Erythroblast (primary cell): ENCODE measurements at places on chromosomes 13 and 19.
A peak's percentile ranks its signal among the peaks of the same experiment; 100 is the strongest.

DNA sequence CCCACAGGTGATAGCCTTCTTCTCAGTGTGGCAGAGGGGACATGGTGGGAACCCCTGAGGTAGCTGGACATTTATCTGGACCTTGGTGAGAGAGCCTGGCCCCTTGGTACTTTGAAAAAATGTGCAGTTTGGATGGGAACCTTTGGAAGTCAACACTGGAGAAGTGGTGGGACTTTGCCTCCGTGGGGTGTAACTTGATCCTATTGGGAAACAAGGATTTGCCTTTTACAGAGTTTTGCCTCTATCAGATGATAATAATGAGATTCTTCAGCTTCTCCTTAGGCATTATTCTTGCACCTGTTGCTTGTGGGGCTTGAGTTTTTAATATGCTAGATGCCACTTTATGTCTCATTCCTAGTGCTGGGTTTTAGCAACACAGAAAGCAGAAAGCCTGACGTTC is 99.0 kb downstream of the ERCC5 start:
- DNase-seq: no peak

GRCh38 chr19:30686826-30687566 is 314.8 kb downstream of the ZNF536 start:
- DNase-seq: no peak

GRCh38 chr13:45833663-45834375 is 17.7 kb downstream of the SIAH3 start:
- DNase-seq: no peak

DNA sequence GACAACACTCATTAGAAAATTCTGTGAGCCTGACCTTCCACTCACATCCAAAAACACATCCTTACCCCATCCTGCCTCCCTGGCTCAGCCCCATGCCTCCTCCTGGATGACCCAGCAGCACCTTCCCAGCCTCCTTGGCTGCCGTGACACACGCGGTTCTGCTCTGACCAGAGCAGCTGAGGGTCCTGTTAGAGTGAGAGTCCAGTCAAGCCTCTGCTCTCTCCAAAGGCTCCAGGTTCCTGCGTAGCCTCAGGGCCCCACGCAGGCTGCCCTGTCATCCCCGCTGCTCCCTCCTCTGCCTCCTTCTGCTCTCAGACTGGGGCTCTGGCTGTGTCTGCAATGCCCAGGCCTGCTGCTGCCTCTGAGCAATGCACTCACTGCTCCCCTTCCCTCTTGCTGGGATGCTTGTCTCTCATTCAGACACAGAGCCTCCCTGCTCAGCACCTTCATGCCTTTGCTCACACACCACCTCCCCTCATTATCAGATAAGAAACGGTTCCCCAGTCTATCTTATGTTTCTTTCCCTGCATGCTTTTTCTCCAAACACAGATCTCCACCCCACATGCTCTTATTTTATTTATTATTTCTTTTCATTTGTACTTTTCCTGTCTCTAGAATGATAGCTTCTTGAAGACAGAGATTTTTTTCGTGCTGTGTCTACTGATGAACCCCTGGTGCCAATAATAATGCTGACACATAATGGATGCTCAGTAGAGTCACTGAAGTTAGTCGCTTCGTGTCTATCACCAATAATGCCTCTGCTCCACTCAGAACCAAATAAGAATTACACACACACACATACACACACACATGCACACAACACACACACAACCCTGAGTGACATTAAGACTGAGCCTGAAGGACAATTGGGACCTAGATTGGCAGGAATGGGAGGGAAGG is 10.2 kb upstream of the SIGLEC6 start:
- DNase-seq: peak; percentile 68

DNA sequence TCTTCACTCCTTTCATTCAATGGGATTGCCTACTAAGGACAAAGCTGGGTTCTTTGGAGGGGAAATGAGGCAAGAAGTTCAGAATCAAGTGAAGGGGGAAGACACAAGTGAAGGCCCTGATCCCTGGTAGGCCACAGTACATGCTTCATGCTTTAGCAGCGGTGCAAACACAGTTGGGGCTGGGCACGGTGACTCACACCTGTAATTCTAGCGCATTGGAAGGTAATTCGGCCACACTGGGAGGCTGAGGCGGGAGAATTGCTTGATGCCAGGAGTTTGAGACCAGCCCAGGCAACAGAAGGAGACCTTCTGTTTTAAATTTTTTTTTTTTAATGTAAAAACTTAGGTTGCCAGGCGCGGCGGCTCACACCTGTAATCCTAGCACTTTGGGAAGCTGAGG is 23.4 kb upstream of the GATAD2A start:
- DNase-seq: no peak

DNA sequence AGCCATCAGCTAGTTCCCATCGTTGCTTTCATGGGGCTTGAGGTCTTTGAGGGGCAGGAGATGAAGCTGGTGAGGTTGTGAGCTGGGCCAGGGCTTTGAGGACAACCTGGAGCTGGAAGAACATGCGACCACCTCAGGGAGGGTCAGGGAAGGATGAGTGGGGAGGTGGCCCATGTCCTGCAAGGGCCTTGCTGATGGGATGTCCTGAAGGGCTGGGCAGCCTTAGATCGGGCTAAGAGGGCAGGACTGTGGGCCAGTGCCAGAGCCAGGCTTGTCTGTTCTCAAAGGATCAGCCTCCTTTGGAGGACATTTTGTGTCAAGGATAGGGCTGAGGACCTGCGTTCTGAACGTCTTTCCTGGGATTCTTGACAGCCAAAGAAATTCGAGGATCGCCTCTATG is 10.5 kb downstream of the CYTH2 start:
- DNase-seq: no peak

GRCh38 chr13:112998521-112999280 is 29.7 kb downstream of the MCF2L start:
- no peak for DNase-seq

DNA sequence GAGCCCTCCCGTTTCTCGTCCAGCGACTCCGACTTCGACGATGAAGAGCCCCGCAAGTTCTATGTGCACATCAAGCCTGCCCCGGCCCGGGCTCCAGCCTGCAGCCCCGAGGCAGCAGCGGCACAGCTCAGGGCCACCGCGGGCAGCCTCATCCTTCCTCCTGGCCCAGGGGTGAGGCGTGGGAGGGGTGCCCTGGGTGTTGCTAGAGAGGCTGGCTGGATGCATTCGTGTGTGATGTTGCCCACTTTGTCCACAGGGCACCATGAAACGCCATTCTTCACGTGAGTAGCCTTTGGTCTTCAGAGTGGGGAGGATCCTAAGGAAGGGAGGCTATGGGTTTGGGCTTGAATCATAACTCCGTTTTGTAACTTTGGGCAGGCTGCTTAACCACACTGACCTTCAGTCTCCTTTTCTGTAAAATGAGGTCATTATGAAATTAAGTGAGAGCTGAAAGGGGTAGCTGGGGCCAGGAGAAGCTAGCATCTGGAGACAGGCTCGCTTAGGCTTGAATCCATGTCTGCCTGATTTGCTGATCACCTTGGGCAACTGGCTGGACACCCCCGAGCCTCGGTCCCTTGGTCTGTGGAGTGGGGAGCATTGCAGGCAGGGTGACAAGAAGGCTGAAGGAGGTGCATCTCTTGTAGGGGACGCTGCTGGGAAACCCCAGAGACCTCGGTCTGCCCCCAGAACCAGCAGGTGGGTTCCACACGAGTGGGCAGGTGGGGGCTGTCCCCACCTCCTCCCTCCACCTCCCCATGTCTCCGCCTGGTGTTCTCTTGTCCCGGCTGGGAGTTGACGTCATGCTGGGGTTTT is 18.7 kb upstream of the B3GNT3 start:
- no peak for DNase-seq

DNA sequence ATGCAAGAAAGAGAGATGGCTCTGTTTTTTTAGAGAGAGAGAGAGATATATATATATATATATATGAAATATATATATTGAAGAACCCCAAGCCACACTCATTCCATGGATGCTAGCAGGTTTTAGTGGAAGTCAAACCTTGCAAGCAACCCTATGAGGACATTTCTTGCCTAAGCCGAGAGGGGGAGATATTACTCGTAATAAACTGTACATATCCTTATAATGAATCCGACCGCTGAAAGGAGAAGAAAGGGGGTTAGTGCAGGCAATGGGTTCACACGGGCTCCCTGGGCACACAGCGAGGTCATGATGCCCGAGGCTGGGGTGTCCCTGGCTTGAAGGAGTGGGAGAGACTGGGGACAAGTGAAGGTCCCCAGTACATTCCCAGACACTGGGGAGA is 78.3 kb downstream of the IER2 start:
- DNase-seq: no peak

- DNase-seq: peak; percentile 52
Measured at GRCh38 chr19:41934849-41935374, 6.7 kb upstream of the ERFL start.

GRCh38 chr19:51014242-51014641 is 5.3 kb downstream of the KLK10 start:
- DNase-seq: no peak

GRCh38 chr19:19223636-19224035 is 11.9 kb downstream of the NCAN start:
- no peak for DNase-seq

DNA sequence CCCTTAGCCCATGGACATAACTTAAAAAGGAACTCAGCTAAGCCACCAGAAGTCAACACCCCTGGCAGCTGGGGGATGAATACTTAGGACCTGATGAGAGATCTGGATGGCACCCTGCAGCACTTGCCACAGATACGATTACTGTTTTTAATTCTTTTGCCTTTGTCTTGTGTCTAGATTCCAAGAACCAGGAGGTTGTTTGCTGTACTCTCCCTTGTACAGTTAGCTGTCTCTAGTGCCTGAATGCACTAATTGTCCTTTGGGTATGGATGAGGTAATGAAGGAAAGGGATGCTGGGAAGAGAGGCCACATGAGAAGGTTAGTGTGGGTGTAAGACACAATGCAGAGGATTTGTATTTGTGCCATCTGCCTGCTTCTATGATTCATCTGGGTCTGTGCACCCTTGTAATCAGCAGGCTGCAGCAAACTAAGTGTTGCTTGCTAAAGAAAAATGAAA is 385.8 kb downstream of the KCNRG start:
- no peak for DNase-seq

DNA sequence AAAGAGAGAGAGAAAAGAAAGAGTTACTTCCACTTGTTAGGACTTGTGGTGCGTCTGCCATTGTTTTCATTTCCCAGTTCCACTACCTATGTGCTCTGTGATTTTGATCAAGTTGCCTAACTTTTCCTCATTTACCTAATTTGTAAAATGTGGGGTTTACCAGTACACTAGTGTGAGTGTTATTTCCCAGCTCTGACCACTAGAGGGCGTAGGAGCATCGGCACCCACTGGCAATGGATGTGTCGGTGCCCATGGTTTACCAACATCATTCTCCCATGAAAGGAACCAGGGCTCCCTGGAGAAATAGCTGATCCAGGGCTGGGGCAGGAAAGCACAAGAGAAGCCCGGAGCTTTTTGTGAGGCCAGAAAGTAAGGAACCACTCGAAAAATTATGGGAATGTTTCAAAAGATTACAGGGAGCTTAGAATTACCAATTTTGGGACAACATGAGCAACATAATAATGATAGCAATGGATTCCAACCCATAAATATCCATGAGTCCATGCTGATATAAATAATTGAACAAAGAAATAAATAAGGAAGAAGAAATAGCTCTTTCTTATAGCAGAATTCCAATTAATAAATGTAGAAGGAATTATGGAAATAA is 15.1 kb upstream of the CEACAM4 start:
- DNase-seq: peak; percentile 40

DNA sequence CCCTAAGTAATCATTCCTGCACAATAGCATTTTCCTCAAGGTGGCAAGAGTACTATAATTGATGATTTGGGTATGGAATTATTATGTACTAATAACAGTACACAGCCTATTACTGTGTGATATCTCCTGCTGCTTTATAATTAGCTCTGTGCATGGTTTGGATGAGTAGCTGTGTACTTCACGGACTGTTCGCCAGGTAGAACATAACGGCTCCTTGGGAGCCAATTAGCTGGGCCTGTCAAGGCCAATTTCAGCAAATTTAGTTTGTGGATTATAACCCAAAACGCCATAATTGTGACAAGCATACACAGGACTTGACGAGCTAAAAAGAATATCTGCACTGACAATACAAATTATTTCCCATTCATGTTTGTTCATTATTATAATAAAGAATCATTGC is 1584.2 kb downstream of the SLITRK1 start:
- no peak for DNase-seq

- peak; percentile 92 for DNase-seq
Measured at GRCh38 chr19:55345818-55346724, 6.4 kb downstream of the KMT5C start.

- peak; percentile 48 for DNase-seq
Measured at GRCh38 chr19:40689339-40690049, 957 bp downstream of the NUMBL start.

GRCh38 chr13:25110956-25111584 is 15.1 kb downstream of the PABPC3 start:
- DNase-seq: no peak
